CD4-positive, alpha-beta T cell treated with Interleukin-2 at 100 ng/mL for 4 hours (primary cell): ENCODE measurements at places on chromosomes 2 and 18.

DNA sequence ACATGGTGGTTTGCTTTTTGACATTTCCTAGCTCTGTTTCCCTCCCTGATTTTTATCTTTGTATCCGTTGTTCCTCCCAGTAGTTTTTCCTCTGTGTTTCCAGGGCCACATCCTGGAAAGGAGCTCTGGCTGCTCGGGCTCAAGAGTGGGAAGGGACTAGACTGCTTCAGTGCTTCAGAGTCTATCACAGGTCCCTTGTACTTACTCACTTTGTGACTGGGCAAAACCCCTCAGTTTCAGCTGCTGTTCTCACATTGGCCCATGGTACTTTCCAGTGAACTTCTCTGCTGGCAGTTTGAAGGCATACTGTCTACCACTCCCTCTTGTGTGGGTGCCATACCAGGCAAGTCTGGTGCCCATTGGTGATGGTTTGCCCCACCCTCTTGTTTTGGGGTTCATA lies 7.5 kb upstream of the STAMBP start:
- DNase-seq = no peak

DNA sequence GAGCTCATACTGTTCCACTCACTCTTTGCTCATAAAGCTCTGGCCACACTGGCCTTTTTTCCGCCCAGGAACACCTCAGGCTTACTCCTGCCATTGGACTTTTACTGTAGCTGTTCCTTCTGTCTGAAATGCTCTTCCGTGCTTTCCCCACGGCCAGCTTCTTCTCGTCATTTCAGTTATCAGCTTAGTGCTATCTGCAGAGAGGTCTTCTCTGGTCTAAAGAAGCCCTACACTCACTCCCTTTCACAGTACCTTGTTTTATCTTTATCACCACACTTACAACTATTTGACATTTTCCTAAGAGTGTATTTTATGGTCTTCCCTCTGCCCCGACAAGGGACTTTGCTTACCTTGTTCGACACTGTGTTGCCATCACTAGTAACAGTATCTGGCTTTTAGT lies 388.1 kb upstream of the SPRED2 start:
- DNase-seq = no peak

DNA sequence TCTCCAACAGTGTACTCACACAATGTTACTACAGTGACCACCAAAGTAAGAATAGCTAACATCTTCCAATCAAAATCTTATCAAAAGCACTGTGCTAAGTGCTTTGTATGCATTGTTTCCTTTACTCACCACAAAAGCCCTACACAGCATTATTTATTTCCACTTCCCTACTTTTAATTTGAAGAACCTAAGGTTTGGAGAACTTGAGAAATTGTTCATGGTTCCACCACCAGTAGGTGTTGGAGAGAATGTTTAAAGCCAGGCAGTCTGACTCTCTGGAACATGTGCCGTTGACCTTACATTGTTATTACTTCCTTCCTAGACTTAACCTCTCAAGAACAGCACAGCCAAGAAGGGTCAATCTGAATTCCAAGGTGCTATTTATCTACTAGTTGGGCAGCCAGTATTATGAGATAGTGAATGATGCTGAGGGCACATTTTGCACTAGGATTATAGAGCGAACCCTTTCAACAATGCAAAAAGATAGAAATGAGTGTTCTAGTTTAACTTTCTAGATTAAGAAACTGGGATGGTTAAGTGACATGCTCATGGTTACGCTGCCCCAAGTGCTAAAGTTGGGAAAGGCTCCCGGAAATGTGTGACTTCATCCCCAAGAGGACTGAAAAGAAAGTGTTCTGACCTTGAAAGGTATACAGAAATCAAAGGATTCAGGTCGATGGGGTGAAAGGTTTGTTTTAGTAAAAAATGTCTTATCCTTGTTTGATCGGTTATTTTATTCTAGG lies 55.2 kb upstream of the FAM136A start:
- DNase-seq = no peak

GRCh38 chr2:156673981-156674380 lies 237.8 kb downstream of the GPD2 start:
- DNase-seq = no peak

- peak; percentile 65 for DNase-seq
Measured at GRCh38 chr2:6896930-6897759, 19.6 kb downstream of the RSAD2 start.

DNA sequence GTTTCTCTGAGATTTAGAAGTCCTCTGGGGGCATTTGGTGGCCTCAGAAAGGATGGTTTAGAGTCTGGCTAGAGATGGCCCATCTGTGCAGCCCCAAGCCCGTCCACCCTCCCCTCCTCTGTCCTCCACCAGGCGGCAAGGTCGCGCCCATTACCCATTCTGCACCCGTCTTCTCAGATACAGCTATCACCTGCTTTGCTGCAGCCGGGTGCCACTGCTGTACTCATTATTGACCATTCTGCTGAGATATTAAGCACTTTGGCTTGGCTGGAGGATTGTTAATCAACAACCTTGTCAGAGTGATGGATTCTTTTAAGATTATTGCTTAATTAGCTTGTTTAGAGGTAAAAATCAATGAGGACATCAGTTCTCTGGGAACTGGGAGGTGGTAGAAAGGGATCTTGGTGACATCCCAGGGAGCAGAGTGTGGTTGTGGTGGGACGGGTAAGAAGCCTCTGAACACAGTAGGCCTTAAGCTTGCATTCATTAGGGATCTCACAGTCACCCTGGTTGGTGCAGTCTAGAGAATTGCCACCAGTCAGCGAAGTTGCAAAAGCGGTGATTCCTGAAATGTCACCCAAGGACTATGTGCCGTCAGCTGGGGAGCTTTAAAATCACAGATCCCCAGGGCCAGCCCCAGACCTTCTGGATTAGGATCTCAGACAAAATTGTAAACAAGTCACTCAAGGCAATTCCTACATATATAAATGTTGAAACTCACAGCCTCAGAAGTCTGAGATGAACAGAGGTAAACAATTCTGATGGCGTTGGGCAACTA lies 90.9 kb downstream of the CAPN13 start:
- DNase-seq = no peak

GRCh38 chr2:236577481-236578410 lies 8.1 kb downstream of the ACKR3 start:
- no peak for DNase-seq

GRCh38 chr18:11995445-11996189 lies 14.3 kb downstream of the IMPA2 start:
- DNase-seq = peak; percentile 56

GRCh38 chr2:29502460-29502911 lies 387.3 kb downstream of the CLIP4 start:
- DNase-seq = no peak

DNA sequence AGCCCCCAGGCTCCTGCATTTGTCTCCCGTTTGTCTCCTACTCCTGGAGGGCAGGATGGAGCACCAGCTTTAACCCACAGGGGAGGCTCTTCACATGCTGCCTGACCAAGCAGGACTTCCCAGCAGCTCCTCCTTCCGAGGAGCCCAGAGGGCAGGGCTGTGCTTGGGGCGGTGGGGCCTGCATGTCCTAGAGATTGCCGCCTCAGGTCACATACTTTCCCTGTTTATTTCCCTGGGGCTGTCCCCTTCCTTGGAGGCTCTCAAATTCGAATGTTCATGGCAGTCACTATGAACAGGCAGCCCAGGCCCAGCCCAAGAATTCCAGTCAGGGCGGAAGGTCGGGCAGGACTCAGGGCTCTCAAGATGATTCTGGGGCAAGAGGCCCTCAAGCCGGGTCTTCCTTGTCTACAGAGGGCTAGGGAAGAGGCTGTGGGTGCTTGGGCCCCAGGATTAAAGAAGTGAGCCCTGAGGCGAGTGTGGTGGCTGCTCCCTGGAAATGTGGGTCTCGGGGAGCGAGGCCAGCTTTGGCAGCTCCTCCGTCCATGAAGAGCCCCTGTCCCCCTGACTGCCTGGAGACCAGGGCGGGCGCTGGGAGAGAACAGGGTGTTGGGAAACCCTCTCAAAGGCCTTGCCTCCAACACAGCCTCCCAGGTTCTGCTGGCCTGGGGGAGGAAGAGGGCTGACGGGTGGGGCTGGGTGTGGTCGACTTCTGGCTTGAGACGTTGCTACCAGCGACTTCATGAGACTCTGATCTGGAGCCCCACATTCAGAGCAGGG lies 48.9 kb upstream of the HPCAL1 start:
- DNase-seq = no peak

- DNase-seq = no peak
Measured at GRCh38 chr2:15834381-15835031, 105.8 kb upstream of the MYCN start.

- no peak for DNase-seq
Measured at GRCh38 chr2:127096718-127097470, 10.1 kb downstream of the BIN1 start.

GRCh38 chr2:119360423-119360966 lies 6.1 kb downstream of the C2orf76 start:
- DNase-seq = no peak

- DNase-seq = no peak
Measured at GRCh38 chr2:194674043-194674442, 983.0 kb upstream of the SLC39A10 start.

DNA sequence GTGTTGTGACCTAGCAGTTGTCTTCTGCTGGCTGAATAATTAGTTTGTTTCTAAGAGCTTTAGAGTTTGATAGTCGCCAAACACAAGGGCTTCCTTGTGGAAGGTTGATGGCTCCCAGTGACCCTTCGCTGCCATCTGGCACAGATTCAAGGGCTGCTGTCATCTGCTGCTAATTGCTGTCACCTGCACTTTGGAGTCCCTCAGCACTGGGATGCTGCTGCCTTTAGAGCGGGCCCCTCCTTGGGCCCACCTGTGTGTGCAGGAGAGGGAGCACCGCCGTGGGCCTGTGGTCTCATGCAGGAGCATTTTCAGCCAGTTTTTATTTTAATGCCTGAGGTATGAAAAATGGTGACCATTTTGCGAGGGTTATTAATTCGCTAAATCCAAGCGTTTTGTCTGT lies 154.0 kb upstream of the NFATC1 start:
- no peak for DNase-seq

DNA sequence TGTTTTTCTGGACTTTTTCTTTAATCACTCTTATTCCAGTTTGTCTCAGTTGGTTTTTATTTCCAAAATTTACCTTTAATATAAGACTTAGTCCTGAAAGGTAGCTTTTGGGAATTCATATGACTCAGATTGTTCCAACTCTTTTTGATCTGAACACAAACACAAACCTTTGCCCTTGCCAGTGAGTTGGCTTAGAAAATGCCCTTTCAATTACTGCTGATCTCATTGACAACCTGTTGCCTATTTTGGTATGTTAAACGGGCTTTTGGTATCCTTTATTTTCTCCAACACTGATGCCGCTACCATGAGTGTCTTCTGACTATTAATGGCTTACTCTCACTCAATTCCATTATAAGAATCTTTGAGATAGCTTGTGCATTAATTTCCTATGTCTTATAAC lies 143.4 kb downstream of the GULP1 start:
- no peak for DNase-seq

DNA sequence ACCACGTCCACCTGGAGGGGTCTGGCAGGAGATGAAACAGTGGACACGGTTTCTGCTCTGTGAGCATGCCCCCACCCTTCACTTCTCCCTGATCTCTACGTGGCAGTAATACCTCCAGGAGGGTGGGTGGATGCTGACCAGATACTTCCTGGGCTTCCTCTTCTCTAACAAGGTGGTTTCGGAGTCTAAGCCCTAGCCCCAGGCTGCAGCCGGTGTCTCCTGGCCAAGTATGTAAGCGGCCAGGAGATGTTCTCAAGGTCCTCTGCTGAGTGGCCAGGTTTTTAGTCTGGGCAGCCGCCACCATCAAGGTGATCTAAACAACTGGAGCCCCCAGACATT lies 101.8 kb upstream of the ASB18 start:
- no peak for DNase-seq

GRCh38 chr2:215417400-215417951 lies 18.4 kb downstream of the FN1 start:
- DNase-seq = no peak

DNA sequence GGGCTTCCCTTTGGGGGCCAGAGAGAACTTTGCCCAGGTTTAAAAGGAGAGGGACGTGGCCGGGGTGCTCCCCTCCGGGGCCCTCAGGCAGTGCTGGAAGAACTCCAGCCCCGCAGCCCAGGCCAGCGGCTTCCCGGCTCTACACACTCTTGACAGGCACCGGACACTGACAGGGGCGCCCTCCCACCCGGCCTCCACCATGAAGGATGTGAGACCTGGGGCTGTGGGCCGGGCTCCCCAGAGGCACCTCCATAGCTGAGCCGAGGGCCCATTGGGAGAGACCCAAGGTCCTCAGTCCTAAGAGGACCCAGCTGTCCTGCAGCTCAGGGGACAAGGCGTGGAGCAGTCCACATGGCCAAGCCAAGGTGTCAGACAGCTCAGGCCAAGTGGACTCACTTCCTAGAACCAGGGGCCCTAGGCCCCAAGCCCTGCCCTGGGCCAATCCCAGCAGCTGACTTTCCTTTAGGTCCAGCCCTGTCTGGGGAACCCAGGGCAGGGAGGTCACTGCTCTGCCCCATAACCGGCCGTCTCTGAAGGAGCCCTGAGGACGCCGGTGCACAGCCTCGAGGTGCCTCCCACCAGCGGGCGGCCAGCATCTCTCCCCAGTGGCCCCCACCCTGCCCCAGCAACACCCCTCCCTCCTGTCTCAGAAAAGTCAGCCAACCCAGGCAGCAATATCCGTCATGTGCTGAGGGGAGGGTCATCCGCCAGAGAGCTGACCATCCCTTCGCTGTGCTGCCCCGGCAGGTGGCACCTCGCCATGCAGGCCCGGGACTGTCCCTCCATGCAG lies 51.8 kb downstream of the BIN1 start:
- no peak for DNase-seq

DNA sequence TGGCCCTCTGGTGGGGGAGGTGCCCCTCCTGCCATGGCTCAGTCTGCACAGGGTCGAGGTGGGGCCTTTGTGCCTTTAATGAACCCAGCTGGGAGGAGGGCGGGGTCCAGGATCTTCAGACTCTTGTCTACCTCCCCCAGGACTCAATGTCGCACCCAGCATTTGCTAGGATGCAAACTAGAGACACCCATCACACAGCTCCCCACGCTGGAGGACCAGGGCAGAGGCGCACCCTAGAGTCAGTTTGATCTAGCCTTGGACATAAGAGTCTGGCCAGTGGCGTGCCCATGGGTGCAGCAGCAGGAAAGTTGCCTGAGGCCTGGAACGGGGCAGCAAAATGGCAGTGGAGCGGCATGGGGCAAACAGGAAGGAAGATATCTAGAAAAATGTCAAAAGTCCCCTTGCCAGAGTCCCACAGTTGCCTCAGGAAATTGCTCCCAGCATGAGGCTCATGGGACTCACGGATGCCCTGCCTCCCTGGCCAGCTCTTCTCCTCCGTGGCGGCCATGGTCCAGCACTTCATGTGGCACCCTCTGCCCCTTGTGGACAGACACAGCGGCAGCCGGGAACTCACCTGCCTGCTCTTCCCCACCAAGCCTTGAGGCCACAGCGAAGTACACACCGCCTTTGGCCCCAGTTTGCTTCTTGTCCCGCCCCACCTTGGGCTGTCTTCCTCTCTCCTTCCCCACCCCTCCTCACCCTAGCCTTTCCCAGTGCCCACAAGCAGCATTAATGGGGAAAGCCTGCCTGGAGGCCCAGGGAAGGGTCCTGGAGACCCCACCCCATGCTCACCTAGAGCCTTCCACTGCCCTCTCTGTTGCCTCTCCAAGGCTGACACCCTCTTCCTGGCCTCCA lies 17.7 kb downstream of the SH2D6 start:
- DNase-seq = no peak

- DNase-seq = no peak
Measured at GRCh38 chr18:3793111-3793510, 343.1 kb downstream of the TGIF1 start.

- DNase-seq = no peak
Measured at GRCh38 chr18:26549263-26550094, 1.1 kb upstream of the KCTD1 start.
